ENCODE measurements at places on chromosomes 11 and 22. TPM values are rescaled to one million over a fixed set of nuclear protein-coding genes. Genes with fewer than 3 reads are reported as not detected.

The IFITM1 gene
- total RNA-seq = 1,278 TPM

The KRTAP5-10 gene
- not detected for total RNA-seq

The OR5P2 gene
- not detected for total RNA-seq

The ISX gene
- not detected for total RNA-seq

The UBQLN3 gene
- not detected for total RNA-seq

The PLA2G3 gene
- not detected for total RNA-seq

The SLC43A3 gene
- total RNA-seq = 103 TPM

DNA sequence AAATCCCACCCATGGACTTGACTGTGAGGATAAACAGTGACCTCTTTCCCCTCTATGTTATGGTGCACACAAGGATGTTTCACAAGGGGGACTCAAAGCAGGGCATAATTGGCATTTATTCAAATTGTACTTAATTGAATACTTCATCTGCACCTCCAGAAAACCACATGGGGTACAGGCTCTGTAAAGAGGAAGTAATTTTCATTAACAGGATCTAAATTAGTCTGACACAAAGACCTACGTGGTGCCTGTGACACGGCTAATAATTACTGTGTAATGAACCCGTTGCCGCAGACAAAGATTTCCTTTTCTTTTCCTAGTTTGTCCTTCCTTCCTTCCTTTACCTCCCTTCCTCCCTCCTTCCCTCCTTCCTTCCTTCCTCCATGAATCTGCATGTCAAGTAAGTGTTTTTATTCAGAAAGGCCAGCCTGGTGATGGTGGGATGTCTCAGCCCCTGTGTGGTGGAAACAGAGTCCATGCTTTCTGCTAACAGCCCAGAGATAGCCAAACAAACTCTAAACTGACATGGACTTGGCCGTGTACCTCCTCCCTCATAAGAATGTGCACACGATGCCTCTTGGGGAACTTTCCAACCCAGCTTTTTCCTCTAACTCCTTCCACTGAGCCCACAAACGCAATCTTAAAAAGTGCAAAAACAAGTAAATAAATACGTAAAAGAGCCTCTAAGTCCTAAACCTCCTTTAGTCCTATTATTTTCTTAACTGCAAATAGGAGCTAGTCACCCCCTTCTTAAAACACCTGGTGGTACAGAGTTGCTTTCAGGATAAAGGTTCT lies 118.8 kb downstream of the INSC start:
- no peak for DNase-seq

DNA sequence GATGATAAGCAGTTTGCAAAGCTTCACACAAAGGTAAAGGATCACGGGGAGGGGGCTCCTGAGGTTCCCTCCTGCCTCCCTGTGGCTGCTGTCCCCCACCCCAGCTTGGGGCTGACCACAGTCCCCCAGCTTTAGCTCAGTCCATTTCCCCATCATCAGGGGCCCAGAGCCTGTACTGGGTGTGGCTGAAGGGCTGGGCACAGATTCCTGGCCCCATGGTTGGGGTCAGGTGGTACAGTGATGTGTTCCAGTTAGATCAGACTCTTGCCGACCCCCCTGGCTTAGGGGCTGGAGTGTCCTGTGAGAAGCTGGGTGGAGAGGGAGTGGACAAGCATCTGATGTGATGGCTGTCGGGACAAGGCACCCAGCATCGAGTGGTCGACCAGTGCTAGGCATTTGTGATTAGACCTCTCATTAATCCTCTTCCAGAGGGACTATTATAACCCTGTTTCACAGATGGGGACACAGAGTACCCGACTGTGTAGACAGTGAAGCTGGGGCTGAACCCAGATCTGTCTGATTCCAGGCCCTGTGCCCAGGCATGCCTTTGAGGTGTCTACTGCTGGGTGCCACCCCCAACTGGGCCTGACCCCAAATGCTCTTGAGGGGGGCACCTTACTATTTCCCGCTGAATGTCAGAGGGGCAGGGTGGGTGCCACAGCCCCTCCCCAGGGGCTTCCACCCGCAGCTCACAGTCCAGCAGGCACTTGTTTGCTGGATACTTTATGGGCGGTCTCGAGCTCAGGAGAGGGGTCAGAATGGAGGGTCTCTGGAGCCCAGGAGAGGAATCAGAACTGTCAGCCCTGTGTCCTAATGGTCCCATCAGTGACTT lies 4.3 kb downstream of the SHANK3 start:
- no peak for DNase-seq

DNA sequence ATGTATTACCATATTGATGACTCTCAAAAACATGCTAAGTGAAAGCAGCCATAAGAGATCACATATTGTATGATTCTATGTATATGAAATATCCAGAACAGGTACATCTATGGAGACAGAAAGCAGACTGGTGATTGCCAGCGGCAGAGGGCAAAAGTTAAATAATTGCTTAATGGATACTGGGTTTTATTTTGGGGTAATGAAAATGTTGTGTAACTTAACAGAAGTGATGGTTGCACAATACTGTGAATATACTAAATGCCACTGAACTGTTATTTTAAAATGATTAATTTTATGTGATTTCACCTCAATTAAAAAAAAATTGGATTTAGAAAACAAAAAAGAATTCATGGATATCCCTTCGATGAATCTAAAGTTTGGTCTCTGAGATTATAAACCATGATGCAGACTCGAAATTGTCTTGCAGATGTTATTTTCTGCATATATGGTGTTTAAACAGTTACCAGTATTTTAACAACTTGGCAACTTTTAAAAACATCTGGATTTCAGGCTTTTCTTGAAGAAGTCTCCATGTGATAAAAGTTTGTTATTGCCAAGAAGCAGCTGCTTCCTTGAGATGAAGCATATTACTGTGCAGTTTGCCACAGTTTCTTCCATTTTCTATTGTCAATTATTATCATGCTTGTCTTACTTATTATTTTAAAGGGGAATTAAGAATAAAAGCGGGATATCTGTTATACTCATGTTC lies 38.1 kb downstream of the LARGE2 start:
- DNase-seq = no peak

DNA sequence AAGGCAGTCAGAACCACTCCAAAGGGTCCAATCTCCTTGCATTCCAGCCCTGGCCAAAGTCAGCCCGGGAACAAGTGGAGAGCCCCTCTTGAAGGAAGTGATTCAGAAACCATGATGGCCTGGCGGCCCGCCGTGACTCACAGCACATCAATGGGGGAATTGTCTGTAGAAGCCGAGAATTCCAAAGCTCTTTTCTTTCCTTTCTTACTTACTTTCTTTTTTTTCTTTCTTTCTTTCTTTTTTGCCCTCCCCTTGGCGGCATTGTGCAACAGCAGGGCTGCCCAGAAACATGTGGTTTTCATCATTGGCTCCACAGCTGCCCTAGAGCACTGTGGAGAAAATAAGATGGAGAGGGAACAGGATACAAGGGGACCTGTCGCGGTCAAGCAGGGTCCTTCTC lies 140.2 kb upstream of the TIMP3 start:
- DNase-seq = no peak

DNA sequence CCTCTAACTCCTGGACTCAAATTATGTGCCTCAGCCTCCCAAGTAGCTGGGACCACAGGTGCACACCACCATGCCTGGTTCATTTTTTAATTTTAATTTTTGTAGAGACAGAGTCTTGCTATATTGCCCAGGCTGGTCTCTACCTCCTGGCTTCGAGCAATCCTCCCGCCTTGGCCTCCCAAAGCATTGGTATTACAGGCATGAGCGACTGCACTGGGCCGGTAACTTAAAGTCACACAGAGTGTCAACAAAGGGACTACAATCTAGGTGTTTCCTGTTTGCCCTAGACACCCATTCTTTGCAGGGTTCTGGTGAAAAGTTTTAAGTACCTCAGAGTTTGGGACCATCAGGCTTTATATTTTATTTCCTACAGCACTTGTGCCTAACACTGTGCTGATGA lies 8.4 kb downstream of the UVRAG start:
- DNase-seq = no peak

GRCh38 chr22:22810471-22810870 lies 77.1 kb upstream of the IGLL5 start:
- no peak for DNase-seq

GRCh38 chr22:24055283-24055682 lies 44.2 kb downstream of the CABIN1 start:
- DNase-seq = no peak

- no peak for DNase-seq
Measured at GRCh38 chr11:43955381-43956118, 13.1 kb downstream of the C11orf96 start.

GRCh38 chr11:1035577-1036283 lies 788 bp downstream of the MUC6 start:
- no peak for DNase-seq

DNA sequence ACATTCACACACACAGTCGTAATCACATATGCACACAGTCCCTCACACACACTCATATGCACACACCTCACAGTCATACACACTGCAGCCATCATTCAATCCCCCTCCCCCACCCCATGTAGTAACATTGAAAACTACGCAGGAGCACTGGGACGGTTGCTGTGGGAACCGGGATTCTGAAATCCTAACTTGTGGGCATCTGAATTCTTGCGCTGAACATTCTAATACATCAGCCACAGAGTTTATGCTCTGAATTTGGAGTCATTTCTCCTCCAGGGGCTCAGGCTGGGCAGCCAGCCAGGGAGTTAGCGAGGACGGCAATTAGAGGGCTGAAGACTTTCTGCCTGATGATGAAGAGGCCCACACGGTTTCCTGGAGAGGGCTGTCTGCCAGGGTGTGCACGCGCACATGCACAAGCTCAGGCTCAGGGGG lies 32.7 kb downstream of the CD6 start:
- peak; percentile 51 for DNase-seq

DNA sequence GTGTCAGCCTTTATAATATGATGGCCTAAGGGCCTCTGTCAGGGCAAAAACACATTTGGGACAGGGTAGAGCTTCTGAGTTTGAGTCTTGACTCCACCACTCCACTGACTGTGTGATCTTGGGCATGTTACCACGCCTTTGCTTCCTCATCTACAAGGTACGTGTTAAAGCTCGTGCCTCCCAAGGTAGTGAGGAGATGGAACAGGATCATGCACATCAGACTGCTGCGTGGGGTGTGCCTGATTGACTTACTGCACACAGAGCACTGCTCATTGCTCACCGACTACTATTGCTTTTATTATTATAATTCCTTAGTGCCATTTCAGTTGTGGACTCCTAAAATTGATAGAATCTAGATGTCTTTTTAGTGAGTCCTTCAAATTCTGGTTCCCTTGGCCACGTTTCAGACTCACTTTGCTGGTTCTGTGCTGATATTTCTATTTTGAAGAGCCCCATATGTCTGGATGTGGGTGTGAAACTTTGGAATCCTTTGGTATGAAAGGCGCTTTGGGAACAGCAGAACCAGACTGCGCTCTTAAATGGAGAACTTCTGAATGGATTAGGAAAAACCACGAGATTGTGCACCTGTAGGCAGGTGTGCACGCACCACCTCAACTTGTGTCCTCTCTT lies 44.1 kb upstream of the RAB1B start:
- DNase-seq = no peak

- no peak for DNase-seq
Measured at GRCh38 chr11:76263657-76264056, 57.4 kb upstream of the WNT11 start.

DNA sequence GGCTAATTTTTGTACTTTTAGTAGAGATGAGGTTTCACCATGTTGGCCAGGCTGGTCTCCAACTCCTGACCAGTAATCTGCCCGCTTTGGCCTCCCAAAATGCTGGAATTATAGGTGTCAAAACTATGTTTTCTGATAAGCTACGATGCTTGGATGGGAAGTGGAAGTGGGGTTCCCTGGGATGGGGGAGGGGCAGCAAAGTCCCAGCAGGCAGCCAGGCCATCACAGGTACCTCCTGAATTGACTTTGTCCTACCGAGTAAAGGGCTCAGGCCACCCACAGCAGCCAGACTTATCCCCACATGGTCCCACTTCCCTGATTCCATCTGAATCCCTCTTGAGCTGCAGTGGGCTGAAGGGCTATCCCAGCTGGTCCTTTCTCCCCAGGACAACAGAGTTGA lies 6.9 kb downstream of the FTH1 start:
- DNase-seq = no peak

- DNase-seq = peak; percentile 86
Measured at GRCh38 chr22:23716811-23717801, 26.3 kb downstream of the RGL4 start.
